ENCODE measurements at places on chromosomes 7 and 10. TPM values are rescaled to one million over a fixed set of nuclear protein-coding genes. Genes with fewer than 3 reads are reported as not detected.

The PRSS1 gene
- not detected for total RNA-seq

The KCNH2 gene
- total RNA-seq = 0.27 TPM

The SPDYE6 gene
- not detected for total RNA-seq

The NODAL gene
- not detected for total RNA-seq

- DNase-seq = peak; percentile 18
Measured at GRCh38 chr10:10589540-10590303, 427.9 kb upstream of the CELF2 start.

DNA sequence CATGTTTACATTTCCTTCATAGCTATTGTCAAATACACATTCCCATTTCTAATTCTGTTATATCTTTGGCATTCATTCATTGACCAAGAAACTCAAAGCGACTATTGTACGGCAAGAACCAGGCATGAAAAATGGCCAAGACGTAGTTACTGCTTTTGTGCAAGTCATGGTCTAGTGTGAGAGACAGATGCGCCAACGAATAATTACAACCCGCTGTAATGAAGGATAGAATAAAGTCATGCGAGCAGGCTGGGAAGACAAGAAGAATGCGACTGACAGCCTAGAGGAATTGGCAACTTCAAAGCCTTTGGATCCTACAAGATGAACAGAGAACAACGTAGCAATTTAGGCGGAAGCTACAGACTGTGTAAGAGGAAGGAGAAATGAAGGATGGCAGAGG lies 221.2 kb downstream of the CALN1 start:
- DNase-seq = no peak

DNA sequence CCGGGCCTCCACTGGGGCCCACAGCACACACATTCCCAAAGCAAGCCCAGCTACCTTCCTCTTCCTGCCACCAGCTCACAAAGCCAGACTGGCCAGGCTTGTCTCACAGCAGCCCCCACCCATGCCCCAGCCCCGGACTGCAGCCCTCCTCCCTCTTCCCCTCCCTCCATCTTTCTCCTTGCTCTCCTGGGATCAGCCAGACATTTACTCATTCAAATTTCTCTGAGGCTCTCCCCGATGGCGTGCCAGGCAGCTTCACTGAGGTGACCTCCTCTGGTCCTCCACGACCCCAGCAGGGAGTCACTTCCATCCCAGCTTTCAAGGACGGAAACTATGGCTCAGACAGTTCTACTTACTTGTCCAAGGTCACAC lies 187.5 kb downstream of the GRID1 start:
- no peak for DNase-seq

- DNase-seq = no peak
Measured at GRCh38 chr10:4353964-4354363, 472.0 kb upstream of the AKR1E2 start.

- DNase-seq = no peak
Measured at GRCh38 chr7:115085421-115085820, 163.5 kb downstream of the MDFIC start.

- DNase-seq = no peak
Measured at GRCh38 chr7:51315393-51316261, 982 bp downstream of the COBL start.

DNA sequence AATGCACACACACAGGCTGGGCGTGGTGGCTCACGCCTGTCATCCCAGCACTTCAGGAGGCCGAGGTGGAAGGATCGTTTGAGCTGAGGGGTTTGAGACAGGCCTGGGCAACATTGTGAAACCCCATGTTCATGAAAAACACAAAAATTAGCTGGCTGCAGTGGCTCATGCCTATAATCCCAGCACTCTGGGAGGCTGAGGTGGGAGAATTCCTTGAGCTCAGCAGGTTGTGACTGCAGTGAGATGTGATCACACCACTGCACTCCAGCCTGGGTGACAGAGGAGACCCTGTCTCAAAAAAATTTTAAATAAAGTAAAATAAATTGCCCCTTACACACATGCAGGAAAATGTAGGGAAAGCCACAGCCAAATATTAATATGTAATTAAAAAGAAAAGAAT lies 44.1 kb downstream of the RNF32 start:
- DNase-seq = no peak

DNA sequence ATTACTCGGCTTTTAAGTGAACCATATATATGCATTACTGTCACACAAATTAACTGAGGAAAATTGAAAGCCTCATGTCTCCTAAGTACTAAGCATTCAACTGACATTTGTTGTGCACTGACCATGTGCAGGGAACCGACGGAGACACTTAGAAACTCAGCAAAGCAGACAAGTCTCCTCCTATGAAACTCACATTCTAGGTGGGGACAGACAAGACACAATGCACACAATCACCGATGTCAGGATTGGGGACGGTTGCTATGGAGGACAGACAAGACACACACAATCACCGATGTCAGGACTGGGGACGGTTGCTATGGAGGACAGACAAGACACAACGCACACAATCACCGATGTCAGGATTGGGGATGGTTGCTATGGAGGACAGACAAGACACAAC lies 134.0 kb downstream of the PTPRN2 start:
- no peak for DNase-seq

Data from NCI-H460 (cell line).